ENCODE measurements at places on chromosomes 12 and 14.

DNA sequence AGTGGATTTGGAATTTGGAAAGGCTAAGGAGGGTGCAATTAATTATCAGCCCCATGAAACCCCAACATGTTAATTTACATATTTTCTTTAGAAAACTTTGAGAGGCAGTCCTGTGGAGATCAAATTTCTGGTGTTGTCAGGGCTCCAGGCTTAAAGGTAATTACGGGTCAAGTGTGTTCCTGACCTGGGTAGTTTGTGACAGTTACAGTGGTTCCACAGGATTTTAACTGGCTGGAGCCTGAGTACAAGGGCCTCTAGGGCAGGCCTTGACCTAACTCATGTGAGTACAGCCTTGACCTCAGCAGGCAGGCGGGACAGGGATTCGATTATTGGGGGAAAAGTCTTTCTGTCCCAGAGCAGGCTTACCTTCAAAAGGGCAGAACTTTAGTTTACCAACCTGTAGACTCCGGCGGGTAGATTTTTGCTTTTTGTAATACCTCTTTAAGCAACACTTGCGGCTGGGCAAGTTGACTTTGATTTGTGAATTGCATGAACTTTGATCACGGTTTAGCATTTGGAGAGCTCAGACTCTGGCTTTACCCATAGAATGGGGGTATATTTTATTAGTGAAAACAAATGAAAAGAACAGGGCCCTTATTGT is 8.4 kb upstream of the PPTC7 start:
- no peak for DNase-seq

DNA sequence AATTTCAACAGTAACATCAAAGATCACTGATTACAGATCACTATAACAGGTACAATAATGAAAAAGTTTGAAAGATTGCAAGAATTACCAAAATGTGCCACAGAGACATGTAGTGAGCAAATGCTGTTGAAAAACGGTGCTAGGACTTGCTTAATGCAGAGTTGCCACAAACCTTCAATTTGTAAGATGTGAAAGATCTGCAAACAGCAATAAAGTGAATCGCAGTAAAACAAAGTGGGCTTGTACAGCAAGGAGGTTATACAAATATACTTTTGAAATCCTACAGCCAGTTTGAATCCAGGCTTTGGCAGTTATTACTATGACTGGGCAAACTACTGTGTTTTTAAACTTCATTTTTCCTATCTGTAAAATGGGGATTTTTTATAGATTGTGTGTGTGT is 1.0 kb upstream of the PLEKHA5 start:
- no peak for DNase-seq

GRCh38 chr14:99419905-99420304 is 60.8 kb downstream of the SETD3 start:
- no peak for DNase-seq

GRCh38 chr12:71141378-71141926 is 16.3 kb downstream of the TSPAN8 start:
- no peak for DNase-seq

DNA sequence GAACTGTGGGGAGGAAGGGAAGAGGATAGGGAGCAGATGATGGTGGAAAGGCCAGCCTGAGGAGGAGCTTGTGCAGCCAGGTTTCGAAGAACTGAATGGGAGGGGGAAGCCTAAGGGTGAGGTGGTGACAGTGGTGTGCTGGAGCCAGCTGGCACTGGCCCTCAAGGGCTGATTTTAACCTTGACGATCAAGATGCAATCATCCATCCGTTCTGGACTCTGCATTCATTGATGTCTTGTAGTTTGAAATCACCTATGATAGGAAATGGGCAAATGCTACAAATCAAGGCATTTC is 2.8 kb upstream of the ATG101 start:
- DNase-seq: no peak

DNA sequence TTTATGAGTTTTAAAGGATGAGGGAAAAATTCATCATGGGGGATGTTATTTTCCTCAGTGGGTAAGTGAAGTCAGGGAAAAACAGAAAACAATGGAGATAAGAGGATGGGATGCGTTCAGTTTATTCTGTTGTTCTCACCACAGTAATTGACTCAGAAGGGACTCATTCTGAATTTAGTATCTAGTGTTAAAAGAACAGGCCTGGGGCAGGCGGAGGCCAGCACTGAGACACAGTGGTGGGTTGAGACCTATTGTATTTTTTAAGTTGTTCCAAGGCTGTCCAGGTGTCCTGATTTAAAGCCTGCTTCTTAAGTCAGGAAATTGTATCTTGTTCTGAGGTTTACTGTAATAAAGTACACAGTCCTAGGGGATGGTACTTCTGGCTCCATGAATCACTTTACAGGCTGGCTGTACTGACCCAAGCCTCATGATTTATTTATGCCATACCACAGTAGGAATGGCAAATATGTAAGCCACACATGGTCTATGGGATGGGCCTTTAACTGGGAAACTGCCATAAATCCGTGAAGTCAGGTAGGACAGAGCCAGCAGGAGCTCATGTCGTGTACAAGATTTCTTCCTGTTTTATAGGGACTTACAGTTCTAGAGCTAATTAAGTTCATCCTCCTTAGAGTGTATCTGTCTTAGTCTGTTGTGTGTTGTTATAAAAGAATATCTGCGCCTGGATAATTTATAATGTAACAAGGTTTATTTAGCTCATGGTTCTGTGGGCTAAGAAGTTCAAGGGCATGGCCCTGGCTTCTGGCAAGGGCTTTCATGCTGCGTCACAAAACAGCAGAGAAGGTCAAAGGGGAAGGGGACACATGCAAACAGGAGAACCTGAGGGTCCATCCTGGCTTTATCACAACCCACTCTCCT is 244.1 kb downstream of the FBXL14 start:
- no peak for DNase-seq

GRCh38 chr12:131511803-131512561 is 198.9 kb upstream of the SFSWAP start:
- DNase-seq: no peak

DNA sequence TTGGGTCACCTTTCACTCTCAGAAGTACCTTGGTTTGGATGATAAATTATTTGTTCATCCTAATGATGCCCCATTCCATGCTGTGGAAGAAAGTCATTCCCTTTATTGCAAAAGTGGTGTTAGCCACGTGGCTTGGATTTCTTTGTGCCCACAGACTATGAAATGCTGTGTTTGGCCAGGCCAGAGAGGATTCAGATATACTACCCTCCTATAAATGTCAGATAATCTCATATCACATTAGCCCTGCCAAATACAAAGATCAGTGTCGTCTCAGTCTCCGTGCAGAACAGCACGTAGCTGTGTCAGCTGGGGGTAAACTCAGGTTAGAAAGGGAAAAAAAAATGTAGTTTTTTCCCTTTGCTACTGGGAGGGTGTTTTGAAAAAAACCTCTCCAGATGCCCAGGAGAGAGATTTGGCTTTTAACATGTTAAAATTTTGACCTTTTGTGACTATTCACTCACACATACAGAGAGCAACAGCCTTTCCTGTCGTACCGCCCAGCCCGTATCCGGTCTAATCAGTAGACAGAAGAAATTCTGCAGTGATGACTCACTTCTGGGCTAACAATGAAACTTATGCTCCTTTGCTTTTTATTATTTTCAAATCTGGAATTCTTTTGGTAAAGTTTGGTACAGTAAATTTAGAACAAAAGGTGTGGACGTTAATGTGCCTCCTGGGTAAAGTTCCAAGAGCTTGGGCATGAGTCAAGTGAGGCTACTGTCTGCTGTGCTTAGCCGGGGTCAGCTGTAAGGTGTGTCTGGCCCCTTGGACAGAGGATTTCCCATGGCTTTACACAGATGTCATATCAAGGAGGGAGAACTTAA is 8.5 kb upstream of the PTPRB start:
- no peak for DNase-seq

GRCh38 chr12:57149245-57149900 is 2.0 kb upstream of the LRP1-AS start:
- peak; percentile 74 for DNase-seq

- DNase-seq: peak; percentile 16
These were observed 29.1 kb upstream of the AEBP2 start for GRCh38 chr12:19410211-19410610.

- DNase-seq: no peak
These were observed 82.9 kb downstream of the NEDD1 start for GRCh38 chr12:96989916-96990315.

- no peak for DNase-seq
These were observed 22.3 kb upstream of the MGP start for GRCh38 chr12:14907953-14908352.

DNA sequence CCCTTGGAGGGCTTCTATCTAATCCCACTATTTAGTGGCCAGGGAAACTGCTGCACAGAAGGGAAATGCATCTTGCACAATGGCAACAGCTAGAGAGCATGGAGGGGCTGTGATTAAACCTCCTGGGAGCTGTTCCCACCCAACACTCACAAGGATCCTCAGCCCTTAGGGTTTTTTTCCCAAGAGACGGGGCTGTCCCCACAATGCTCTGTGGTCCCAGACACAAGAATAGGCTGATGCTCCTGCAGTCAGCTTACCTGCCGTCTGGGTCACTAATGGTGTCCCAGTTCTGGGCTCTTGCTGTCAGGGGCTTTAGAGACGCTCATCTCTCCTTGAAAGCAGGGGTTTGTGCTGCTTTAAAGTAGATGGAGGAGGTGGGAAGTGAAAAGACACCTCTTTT is 4.6 kb downstream of the SERPINA1 start:
- DNase-seq: no peak

DNA sequence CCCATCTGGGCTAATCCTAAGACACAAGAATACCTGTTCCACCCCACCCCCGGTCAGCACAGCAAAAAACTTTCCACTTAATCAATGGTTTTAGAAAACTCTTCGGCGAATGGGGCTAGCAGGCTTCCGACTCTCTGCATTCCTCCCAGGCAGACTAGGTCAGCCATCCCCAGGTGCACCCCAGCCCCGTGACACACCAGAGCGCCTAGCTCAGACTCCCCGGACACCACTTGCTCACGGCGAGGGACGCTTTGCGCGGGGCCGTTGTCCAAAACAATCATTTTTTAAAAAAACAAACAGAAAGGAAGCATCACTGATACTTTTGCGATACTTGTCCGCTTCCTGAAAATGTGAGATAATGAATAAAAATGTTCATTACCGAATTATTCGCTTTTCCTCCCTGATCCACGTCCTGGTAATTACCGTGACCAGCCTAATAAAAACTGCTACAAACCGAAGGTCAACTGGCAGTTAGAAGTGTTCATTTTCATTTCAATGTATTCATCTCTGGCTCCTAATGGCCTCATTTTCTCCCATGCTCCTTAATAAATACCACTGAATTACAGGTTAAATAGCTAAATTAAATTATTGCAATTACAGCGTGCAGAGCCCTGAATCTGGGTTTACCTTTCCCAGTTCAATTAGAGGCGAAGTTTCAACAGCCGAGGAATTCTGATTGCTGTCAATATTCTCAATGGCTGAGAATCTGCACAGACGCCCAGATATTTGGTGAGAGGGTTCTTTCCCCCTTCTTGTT is 73.1 kb downstream of the BCL11B start:
- DNase-seq: no peak

DNA sequence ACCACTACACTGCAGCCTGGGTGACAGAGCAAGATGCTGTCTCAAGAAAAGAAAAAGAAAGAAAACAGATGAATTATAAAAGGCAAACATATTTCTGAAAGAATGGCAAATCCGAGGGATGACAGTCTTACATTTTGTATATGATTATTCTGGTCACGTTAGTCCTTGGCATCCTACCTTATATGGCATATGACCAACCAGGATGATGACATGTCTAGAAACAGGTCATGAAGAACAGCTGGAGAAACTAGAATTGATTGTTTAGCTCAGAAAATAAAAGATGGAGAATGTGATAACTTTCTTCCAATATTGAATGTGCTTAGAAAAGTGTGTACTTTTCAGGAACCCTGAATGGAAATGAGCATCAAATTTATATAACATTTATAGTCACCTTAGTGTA is 19.2 kb downstream of the SLC2A14 start:
- no peak for DNase-seq

GRCh38 chr14:77584809-77585208 is 31.6 kb downstream of the SPTLC2 start:
- DNase-seq: no peak

DNA sequence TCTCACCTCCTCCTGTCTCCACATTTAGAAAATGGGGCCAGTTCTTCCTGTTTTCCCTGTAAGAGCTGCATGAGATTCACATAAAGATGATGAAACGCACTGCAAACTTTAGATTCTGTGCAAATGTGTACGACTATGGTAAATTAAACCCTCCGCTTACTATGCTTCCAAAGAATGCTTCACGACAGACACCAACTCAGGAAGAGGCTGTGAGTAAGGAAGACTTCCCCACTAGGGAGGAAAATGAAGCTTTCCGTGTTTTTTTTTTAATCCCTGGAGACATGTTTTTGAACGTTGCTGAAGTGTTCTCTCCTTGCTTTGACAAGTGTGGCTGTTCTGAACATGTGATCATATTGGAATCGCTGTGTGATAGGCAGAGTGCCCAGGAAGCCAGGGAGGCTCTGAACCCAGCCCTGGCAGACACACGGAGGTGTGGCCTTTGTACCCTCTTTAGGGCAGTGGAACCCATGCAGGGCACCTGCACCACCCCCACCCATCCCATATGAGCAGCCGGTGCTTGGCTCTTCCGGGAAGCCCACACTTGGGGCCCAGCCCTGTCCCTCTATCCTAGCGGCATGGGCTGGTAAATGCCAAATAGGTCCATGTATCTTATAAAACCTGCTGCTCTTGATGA is 7.5 kb upstream of the SYNE3 start:
- DNase-seq: no peak

GRCh38 chr14:80978403-80978802 is 23.0 kb downstream of the TSHR start:
- DNase-seq: no peak

GRCh38 chr14:53953828-53954550 is 2.6 kb downstream of the BMP4 start:
- no peak for DNase-seq

- no peak for DNase-seq
These were observed 350.1 kb upstream of the ATP2B1 start for GRCh38 chr12:90058704-90059103.

- no peak for DNase-seq
These were observed 1.9 kb upstream of the KDM2B start for GRCh38 chr12:121582583-121583333.

DNA sequence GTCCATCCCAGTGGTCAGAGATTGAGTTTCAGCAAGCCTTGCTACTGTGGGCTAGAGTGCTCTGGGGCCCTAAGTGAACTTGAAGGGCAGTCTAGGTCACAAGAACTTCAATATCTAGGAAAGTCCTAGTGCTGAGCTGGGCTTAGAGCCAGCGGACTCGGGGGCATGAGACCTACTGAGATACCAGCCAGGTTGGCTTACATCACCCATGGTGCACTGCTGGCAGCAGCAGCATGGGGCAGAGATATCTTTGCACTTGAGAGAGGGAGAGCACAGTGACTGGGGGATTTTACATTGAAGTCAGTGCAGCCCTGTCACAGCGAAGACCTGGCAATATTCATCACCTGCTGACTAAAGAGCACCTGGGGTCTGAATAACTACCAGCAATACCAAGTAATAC is 158.3 kb upstream of the PRKD1 start:
- no peak for DNase-seq

GRCh38 chr12:128564956-128565355 is 258.8 kb downstream of the SLC15A4 start:
- DNase-seq: no peak

- DNase-seq: no peak
These were observed 149.8 kb downstream of the TGFB3 start for GRCh38 chr14:75831952-75832351.
